ENCODE measurements at places on chromosomes 6 and 20.
A peak's percentile ranks its signal among the peaks of the same experiment; 100 is the strongest.

DNA sequence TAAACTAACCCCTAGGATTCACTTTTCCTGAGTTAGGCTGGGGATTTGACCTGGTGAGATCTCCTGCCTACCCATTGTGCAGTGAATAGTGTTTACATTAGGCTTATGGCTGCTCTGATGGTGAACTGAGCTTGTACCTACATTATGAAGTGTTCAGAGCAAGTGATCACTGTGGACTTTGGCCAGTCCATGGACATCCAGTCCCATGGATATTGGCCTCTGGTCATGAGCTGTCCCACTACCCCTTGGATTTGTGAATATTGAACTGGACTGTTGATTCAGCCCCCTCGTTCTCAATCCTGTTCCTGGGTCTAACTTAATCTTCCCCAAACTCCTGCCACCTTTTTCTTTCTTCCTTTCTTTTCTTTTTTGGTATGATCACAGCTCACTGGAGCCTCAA lies 13.8 kb downstream of the ASIP start:
- no peak for DNase-seq

- DNase-seq = peak; percentile 45
Observed at GRCh38 chr6:13413466-13413862, 73.9 kb downstream of the GFOD1 start.

- DNase-seq = no peak
Observed at GRCh38 chr6:11495565-11496145, 41.9 kb upstream of the TMEM170B start.

DNA sequence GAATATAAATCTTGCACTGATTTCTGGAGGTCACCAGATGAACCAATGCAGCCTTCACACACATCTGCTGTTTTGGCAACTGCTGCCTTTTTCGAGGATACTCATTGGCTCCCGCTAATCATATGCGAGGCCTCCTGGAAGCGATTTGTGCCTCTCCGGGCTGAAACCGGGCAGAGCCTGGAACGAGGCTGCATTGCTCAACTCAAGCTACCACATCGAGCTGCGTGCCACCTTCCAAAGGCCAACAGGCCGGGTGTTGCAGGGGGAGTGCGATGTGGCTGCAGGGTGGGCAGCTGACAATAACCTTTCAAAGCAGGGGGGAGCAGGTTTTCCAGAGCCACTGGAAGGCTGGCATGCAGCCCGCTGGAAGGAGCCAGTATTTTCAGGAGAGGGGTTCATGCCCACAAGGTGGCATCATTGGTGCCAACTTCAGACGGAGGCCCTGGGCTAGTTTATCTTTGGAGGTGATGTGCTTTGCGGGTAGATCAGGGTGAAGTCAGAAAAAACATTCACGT lies 122.6 kb upstream of the IFNGR1 start:
- no peak for DNase-seq

- DNase-seq = no peak
Observed at GRCh38 chr20:64077094-64077493, 2.2 kb downstream of the RGS19 start.

GRCh38 chr6:161318456-161318855 lies 44.6 kb upstream of the AGPAT4 start:
- DNase-seq = no peak

DNA sequence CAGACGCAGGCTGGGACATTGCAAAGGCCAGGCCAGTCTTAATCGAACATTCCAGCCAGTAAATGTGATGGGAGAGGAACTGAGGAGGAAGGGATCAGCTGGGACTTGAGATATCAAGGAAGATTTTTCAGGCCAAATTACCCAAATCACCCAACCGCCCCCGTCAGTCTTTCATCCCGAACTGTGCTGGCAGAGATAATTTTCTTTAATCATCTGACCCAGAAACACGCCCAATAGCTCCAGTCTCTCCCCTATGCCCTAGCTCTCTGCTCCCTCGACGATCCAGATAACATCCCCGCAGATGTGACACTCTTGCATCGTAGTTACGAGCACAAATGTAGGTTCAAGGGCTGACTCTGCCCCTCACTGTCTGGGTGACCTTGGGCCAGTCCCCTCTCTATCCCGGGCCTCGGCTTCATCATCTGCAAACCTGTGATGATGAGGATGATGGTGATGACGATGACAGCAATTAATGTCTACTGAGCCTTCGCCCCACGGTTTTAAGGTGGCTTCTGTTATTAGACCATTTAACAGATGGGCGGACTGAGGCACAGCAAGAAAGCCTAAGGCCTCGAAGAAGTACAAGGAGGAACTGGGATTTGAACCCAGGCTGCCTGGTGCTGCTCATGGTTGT lies 118.6 kb downstream of the PREX1 start:
- no peak for DNase-seq

GRCh38 chr6:152636021-152636608 lies 1.0 kb downstream of the SYNE1 start:
- peak; percentile 24 for DNase-seq

DNA sequence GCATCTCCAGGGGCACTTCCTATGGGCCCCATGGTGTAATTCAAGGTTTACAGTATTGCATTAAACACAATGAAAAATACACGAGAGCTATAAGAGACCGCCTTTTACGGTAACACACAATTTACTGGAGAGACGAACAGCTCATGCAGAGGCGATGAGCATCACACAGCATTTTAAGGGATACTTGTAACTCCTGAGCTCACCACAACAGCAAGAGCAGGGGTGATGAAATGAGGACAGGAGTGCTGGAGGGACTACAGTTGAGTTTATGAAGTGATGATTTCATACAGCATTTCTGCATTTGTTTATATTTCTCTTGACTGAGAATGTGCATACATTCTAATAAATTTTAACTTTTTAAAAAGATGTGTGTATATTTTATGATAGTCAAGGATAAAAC lies 113.9 kb downstream of the WDR27 start:
- DNase-seq = no peak

- DNase-seq = no peak
Observed at GRCh38 chr6:70113171-70113570, 189.7 kb downstream of the COL9A1 start.

GRCh38 chr6:161921602-161922395 lies 647.9 kb upstream of the AGPAT4 start:
- DNase-seq = no peak

DNA sequence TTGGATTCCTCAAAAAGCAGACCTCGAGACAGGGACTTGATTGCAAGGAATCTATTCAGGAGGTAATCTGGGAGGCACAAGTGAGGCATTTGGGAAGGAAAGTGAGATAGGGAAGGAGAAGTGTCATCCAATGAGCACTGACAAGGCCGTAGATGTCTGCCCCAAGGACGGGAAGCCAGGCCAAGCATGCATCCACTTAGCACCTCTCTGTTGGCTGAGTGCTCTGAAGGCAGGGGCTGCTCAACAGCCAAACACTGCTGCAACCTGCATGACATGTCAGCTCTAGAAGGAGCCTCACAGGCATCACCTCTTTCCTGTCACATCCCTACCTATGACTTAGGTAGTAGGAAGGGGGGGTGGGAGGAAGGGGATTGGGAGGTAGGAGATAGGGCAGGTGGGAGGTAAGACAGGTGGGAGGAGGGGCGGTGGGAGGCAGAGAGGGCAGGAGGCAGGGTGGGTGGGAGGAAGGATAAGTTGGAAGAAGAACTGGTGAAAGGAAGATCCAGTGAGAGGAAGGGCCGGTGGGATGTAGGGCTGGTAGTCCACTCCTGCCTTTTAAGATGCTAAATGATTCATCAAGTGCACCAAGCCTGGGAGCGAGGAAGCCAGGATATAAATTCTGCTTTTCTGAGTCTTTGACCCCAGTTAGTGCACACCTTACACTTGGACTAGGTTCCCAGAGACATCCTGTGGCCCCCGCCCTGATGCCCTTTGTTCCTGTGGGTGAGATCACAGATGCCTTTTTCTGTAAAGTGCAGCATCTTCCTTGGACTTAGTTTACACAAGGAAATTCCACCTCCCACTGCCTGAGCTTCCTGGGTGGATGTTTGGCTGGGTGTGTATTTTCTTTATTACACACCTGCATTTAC lies 83.8 kb upstream of the NXT1 start:
- DNase-seq = no peak

GRCh38 chr6:84775751-84776150 lies 11.4 kb upstream of the TBX18 start:
- DNase-seq = no peak

- no peak for DNase-seq
Observed at GRCh38 chr20:33099843-33100538, 20.5 kb downstream of the BPIFB4 start.

DNA sequence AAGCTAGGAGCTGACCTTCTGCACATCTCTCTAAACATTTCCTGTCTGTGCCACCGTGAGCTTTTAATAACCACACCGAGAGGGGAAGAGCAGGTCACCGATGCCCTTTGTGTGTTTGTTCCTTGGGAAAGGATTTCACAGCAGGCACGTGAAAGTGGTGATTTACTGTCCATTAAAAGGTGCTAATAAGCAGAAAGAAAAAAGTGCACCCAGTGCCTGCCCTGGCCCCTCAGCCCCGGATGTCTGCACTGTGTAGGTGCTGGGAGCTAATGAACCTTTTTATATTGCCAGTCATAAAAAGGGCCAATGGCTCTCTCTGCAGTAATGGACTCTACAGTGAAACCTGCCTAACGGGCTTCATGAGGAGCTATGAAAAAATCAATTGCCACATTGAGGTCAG lies 312.6 kb downstream of the C6orf118 start:
- DNase-seq = no peak

- DNase-seq = no peak
Observed at GRCh38 chr20:40192529-40192928, 496.5 kb downstream of the MAFB start.

GRCh38 chr6:146357578-146358430 lies 185.8 kb upstream of the RAB32 start:
- DNase-seq = peak; percentile 90

GRCh38 chr6:143127941-143128680 lies 67.4 kb downstream of the AIG1 start:
- DNase-seq = no peak

DNA sequence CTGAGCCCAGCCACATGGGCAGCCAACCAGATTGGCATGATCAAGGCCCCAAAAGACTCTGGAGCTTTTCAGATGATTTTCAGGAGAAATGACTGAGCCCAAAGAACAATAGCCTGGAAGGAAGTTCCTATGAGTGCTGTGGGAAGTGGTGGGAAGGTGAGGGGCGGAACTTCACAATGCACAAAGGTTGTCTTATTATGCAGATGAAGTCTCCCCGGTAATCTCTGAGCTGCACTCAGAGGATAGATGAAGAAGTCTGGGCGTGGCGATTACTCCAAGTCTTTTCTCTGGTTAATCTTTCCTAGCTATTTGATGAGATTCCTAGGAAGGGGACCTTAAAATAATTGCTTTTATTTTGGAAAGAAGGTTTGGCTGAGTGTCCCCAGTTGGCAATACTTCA lies 36.9 kb downstream of the LBP start:
- DNase-seq = no peak

DNA sequence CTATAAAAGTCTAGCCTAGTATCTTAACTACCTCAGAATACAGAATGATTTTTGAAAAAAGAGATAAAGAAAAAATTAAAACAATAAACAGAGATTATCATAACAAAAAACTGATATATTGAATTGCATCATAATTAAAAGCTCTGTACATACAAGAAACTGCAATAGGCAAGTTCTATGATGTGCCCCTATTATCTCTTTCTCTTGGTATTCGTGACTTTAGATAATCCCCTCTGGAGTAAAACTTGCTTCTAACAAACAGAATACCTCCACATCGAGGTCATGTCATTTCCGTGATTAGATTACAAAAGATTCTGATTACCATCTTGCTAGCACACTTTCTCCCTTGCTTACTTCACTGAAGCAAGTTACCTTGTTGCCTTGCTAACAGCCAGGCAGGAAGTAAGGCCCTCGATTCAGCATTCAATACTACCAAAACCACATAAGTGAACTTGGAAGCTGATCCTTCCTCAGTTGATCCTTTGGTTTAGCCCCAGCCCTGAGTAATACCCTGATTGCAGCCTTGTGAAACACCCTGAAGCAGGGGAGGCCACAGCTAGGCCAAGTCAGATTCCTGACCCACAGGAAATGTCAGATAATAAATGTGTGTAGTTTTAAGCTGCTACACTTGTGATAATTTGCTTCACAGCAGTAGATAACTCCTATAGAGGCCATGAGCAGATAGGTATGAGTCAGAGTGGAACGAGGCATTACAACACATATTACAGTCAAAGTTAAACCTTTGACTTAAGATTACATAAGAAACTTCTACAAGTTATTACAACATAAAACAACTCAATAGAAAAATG lies 53.7 kb upstream of the TMX4 start:
- DNase-seq = peak; percentile 68

DNA sequence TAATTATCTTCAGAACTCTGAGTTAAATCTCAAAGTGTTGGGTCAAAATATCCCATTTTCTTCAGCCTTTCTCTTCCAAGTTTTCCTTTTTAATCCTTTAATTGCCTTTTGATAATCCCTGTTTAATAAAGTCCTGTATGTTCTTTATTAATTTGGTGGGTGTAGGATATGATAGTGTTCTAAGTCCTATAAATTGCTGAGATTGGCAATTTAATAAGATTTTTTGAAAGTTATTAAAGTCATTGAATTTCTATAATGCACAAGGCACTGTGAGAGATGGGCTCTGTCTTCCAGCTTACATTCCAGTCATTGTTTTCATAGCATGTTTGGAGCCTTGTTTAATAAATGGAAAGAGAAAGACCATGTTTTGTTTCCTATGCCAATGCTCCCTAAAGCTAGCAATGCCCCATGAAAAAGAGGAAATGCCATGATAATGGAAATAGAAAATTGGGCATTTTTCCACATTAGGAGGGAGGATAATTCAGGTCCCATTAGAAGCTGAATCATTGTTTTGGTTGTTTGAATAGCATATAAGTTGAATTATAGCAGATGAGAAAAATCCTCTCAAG lies 404.8 kb downstream of the CD109 start:
- no peak for DNase-seq

GRCh38 chr20:41664584-41664983 lies 46.4 kb upstream of the CHD6 start:
- DNase-seq = no peak

- DNase-seq = peak; percentile 98
Observed at GRCh38 chr20:38290829-38291814, 12.8 kb upstream of the BPI start.

GRCh38 chr20:43787937-43788336 lies 61.1 kb upstream of the GTSF1L start:
- no peak for DNase-seq

DNA sequence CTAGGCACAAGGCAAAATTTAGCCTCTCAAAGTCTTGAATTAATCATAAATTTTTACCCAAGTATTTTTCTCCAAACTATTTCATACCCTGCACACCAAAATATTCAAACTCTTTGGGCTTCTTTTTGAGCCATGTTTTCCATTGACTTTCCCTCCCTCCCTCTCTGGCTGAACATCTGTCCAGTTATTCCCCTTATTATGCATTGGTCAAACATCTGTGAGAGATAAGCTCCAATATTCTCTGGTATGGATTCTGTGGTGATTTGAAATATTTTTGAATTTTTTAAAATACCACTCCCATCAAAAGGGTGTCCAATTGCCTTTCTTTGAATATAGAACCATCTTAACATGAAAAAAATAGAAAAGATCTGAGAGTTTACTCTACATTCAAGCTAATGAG lies 244.2 kb downstream of the RFPL4B start:
- no peak for DNase-seq

Data from astrocyte of the spinal cord (primary cell).